Mesothelial cell of epicardium (in vitro differentiated cells): ENCODE measurements at places on chromosomes 6 and 20. TPM values are rescaled to one million over a fixed set of nuclear protein-coding genes. Genes with fewer than 3 reads are reported as not detected.

- H3K4me3 ChIP-seq = no peak overlapping the region
- peaks cover 3% of the 10 kb centered on the region for H3K4me1 ChIP-seq
- no peaks in the 10 kb centered on the region for H3K27me3 ChIP-seq
- DNase-seq = no peak
Observed at GRCh38 chr6:130105996-130106704, 87.8 kb downstream of the L3MBTL3 start.

DNA sequence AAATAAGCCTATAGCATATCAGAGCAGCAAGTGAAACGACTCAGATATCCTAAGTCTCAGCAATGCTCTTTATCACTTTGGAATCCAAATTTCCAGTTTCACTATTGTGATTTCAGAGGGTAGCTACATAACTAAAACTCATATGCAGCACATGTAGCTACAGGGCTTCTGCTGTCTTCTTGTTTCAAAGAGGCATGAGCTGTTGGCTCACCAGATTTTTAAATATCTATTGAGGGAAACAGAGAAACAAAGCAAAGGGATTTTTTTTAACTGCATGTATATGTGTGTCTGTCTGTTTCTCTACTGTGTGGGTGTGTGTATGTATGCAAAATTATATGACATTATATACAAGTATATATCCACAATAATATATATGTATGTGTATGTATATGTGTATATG is 258.4 kb downstream of the HDGFL1 start:
- no peak overlapping the region for H3K4me3 ChIP-seq
- H3K4me1 ChIP-seq = peaks cover 38% of the 10 kb centered on the region
- H3K36me3 ChIP-seq = peaks cover 4% of the 10 kb centered on the region
- no peak for DNase-seq
- H3K27ac ChIP-seq = peak overlapping the region; percentile 99

- no peaks in the 10 kb centered on the region for H3K36me3 ChIP-seq
- DNase-seq = no peak
- no peak overlapping the region for H3K4me3 ChIP-seq
Observed at GRCh38 chr6:79762370-79762769, 131.2 kb downstream of the SH3BGRL2 start.

MAK gene
- total RNA-seq = 0.14 to 0.25 TPM (median 0.24 TPM) in 3 replicates

ZBTB46 gene
- total RNA-seq = 11.3 to 11.6 TPM (median 11.6 TPM) in 3 replicates

IL17A gene
- total RNA-seq = not detected in 3 replicates
